ENCODE measurements at places on chromosomes 4 and X.

GRCh38 chr4:4341861-4342650 lies 44.8 kb upstream of the NSG1 start:
- DNase-seq = no peak

GRCh38 chr4:11293866-11294265 lies 134.8 kb downstream of the HS3ST1 start:
- DNase-seq = no peak

- peak; percentile 1 for DNase-seq
Observed at GRCh38 chr4:112361181-112361791, 64.1 kb downstream of the ALPK1 start.

GRCh38 chr4:34245276-34245675 lies 1999.0 kb downstream of the ARAP2 start:
- DNase-seq = no peak

DNA sequence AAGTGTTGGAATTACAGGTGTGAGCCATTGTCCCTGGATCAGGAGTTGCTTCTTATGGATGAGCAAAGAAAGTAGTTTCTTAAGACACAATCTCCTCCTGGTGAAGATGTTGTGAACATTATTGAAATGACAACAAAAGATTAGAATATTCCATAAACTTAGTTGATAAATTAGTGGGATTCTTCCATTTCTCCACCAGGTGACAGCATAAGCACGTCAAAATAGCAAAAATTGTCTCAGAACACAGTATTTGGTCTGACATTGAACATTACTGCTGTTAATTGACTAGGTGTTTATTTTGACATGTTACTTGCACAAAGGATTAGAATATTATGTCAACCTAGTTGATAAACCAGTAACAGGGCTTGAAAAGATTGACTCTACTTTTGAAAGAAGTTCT lies 21.6 kb downstream of the CLDN34 start:
- DNase-seq = peak; percentile 17

DNA sequence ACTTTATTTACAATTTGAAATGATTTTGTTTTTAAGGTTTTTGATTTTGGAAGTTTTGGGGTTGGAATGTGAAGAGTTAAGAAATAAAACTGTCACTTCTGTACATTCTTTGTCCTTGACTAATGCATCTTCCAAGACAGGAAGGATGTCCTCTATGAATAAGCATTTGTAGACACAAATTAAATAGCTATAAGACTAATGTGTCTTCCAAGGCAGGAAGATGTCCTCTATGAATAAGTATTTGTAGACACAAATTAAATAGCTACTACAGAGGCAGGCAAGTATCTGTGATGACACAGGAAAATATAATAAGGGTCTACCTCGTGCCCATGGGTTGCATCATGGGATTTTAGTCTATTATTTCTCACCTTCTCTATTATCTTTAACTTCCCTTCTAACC lies 14.5 kb downstream of the PRSS48 start:
- DNase-seq = no peak

GRCh38 chr4:121885115-121885514 lies 14.8 kb upstream of the BBS7 start:
- DNase-seq = no peak

GRCh38 chrX:100768679-100769338 lies 36.9 kb upstream of the SYTL4 start:
- peak; percentile 50 for DNase-seq

GRCh38 chr4:172547724-172548123 lies 620.9 kb upstream of the GALNT7 start:
- no peak for DNase-seq

- DNase-seq = no peak
Observed at GRCh38 chr4:181138116-181138515, 1105.1 kb upstream of the TENM3 start.

DNA sequence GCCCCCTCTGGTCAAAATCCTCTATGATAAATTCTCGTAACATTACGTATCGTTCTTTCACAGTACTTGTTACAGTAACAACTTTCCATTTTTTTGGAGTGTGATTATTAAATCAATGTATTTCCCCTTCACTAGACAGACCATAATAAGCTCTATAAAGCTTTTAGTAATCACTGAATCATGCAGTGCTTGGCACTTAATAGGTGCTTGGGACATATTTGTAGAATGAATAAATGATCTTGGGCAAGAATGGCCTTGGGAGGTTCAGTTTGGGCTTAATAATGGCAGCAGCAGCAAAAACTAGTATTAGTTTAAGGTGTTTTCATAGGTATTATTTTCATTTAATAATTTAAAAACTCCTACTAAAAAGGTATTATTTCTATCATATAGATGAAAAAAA lies 33.4 kb upstream of the SFRP2 start:
- no peak for DNase-seq

DNA sequence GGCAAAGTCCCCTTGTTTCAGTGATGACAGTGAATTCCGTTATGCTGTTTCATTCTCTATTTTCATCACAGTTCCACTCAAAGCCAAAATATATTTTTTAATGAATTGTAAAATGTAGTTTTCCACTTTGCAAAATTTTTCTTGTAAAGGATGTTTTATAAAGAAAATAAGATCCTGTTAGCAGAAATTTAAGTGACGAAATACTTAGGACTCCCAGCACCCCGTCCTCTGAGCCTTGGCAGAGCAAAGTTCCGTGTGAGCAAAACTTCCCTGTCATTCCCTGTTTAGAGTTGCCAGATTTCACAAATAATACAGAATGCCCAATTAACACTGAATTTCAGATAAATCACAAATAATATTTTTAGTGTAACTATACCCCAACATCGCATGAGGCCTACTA lies 81.0 kb upstream of the RBPJ start:
- no peak for DNase-seq
